ENCODE measurements at places on chromosomes 2 and 18.

DNA sequence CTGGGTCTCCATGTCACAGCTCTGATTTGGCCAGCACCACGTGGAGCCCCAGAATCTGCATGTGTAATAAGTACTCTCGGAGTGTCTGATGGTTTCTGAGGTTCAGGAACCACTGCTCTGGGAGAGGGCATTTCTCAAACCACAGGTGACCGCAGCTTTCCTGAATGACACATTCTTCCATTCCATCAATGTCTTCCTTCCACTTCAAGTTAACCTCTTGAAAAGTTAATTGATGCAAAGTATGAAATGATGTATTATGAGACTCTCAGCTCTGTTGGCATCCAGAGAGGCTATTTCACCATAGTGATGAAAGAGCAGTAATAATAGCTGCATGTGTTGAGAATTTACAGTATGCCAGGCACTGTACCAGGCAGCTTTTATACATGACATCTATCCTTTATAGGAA, 61.3 kb upstream of the CRIM1 start:
- no peak for DNase-seq

DNA sequence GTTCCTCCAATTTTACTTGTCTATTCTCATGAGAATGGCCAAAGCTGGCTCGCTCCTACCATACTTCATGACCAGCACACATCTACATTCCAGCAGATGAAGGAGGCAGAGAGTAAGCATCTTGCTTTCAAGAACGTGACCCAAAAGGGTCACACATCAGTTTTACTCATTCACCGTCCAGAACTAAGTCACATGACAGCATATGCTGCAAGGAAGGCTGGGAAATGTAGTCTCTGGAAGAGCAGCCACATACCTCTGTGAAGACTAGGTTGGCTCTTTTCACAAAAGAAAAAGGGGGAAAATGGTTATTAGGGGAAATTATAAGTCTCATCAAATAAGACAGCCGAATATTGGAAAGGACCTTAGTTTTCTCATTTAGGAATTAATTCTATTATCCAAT, 835.3 kb downstream of the EPHA4 start:
- DNase-seq, result no peak

DNA sequence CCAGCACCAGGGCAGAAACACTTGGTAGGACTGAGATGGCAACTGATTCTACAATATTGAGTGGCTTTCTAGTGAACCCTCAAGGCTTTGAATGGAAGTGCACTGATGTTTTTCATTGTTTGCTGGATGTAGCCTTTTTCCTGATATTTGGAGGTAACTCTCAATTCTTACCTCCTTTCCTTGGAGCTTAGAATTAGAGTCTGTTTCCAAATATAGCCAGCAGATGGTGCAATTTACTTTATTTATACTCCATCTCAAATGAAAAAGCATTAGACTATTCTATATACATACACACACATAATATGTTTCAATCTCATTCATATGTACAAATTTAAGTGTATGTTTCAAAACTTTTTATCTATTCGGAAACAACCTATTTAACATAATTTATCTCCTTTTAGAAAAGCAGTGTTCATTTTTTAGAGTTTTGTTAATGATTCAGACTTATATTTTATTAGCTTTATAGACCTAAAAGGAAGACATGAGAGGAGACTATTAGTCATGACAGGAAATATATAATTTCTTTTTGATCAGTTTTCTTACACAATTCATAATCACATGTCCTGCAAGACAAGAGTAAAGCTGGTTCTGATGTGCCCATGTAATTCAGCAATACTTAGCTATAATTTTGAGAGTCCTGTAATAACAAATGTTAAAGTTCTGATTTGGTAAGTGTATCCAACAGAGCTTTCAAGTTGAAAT, 124.8 kb downstream of the NUP35 start:
- DNase-seq, result peak; percentile 29

DNA sequence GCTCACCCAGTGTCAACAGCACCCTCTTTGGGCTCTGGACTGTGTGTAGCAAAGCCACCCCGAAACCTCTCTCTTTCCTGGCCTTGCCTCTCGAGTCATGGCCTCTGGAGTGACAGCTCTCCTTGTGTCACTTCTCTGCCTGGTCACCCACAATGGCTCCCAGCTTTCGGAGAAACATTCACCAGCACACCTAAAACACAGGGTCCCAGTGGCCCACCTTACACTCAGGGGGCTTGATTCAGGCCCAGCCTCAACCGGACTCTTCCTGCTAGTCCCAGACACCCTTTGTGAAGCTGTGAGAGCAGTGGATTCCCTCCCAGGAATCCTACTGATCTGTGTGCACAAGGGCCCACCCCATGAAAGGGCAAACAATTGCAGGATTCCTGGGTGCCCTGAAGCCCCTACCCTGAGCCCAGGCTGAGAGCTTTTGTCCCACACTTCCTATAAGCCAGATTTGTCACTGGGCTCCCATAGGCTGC, 137.2 kb upstream of the HAAO start:
- DNase-seq, result no peak

- no peak for DNase-seq
Observed at GRCh38 chr2:43402452-43402937, 176.1 kb upstream of the ZFP36L2 start.

- no peak for DNase-seq
Observed at GRCh38 chr2:90207454-90208058, 1516.1 kb downstream of the RPIA start.

- DNase-seq, result no peak
Observed at GRCh38 chr2:3462493-3463104, 56.7 kb downstream of the ADI1 start.

DNA sequence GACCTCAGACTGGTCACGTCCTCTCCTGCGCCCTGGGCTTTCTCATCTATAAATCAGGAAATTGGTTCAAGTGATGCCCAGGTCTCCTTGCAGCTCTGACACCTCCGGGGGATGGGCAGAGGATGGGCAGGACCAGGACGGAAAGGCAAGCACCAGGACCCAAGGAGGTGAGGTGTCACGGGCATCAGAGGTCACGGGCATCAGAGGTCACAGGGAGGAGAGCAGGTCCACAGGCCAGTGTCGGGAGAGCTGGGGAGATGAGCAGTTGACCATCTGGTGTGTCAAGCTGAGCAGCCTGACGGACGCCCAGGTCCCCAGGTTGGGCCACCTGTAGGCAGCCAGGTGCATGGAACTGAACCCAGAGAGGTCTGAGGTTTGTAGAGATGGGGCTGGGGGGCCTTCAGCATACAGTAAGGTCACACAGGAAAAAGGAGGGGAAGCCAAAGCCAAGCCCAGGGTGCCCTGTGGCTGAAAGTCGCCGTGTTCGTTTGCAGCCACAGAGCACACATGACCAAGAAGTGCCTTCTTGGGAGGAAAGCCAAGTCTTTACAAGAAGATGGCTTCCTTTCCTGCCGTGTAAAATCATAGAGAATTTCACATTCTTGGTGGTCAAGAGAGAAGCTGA, 240.4 kb downstream of the ATAD2B start:
- no peak for DNase-seq

GRCh38 chr2:212007972-212008371, 530.6 kb downstream of the ERBB4 start:
- no peak for DNase-seq

DNA sequence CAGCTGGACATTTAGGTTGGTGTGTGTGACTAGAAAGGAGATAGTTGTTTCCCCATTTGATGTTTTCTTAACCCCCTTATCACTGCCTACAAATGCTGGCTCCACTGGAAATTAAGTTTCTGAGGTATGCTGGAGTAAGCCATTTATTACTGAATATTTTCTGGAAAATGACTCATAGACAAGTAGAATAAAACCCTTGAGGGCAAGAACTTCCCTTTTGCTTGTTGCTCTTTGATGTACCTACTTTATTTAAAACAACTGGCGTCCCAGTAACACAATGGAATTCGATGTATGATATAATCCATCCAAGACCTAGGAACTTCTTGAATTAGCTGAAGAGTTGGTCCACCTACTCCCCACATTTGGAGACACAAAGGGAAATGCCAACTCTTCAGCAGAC, 33.3 kb upstream of the SESTD1 start:
- DNase-seq, result no peak

DNA sequence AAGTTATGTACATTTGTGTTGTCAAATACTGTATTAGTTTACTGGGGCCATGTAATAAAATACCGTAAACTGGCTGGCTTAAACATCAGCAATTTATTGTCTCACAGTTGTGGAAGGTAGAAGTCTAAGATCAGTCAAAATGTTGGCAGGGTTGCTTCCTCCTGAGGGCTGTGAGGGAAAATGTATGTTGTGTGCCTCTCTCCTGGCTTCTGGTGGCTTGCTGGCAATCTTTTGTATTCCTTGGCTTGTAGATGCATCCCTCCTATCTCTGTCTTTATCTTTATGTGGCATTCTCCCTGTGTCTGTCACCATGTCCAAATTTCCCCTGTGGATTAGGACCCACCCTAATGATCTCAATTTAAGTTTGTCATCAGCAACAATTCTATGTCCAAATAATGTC, 37.0 kb upstream of the SLC30A6 start:
- no peak for DNase-seq

- no peak for DNase-seq
Observed at GRCh38 chr18:48842259-48843061, 108.3 kb downstream of the SMAD7 start.

DNA sequence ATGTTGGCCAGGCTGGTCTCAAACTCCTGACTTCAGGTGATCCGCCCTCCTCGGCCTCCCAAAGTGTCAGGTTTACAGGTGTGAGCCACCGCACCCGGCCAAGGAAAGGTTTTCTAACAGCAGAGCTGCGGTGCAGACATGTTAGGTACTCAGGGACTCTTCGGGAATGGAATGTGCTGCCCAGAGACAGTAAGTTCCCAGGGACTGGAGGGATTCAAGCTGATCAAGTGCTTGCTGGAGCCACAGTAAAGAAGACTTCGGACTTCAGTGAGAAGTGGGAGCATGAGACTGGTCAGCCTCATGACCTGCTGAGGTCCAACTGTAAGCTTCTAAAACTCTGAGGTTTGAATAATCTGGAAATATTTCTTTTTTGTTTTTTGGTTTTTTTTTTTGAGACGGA, 7.8 kb upstream of the DES start:
- DNase-seq, result no peak

DNA sequence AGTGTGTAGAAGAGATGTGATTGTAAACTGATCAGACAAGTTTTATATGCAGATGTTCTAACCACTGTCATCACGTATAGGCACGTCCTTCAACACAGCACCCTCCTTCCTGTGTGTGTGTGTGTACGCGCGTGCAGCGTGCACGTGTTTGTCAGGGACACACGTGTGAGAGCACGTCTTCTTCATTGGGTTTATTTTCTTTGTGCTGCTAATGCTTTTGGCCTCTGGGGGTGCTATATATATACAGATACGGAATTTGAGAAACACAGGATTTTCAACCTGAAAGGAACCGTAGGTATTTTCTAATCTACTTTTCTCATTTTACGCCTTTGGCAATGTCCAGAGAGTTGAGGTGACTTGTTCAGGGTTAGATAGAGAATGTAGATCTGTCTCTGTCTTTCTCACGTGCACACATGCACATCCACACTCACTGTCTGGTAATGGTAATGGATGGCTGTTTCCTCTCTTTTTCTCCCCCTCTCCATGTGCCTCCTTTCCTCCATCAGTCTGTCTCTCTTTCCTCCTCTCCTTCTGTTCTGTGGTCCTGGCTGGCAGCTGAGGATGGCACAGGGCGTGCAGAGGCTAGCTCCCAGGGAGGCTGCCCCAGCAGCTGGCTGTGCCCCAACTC, 13.4 kb upstream of the CELF4 start:
- no peak for DNase-seq

- DNase-seq, result no peak
Observed at GRCh38 chr2:156021146-156022040, 311.1 kb downstream of the NR4A2 start.

- DNase-seq, result peak; percentile 80
Observed at GRCh38 chr2:164600763-164601162, 20.5 kb downstream of the GRB14 start.

- no peak for DNase-seq
Observed at GRCh38 chr2:134320930-134321329, 67.1 kb downstream of the MGAT5 start.

DNA sequence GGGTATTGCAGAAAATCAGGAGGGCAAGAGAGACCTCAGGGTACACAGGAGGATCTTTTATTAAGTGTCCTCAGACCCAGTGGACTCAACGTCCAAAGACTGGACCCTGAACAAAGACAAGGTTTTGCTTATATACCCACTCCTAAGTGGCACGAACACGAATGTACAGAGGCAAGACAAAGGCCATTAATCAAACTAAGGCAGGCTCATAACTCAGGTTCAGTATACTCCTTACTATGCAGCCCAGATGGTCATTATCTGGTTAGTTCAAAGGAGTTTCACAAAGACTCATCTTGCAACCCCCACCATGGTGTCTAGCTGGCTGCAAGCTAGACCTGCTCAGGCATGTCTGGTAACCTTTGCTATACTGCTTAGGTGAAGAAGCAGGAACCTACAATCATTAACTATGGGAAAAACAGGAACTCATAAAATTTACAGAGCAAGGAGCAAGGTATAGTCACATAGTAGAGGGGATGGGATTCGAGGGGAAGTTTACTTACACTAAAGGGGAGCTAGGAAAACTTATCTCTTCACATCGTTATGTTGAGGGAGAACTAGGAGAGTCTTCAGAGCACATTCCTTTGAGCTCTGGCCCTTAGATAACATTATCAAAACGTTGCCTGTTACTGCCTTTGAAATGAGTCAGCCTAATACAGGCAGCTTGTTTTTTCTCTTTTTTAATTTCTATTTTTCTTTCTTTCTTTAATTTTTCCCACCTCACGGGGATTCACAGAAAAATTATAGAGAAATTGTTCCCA, 33.9 kb downstream of the SLC4A3 start:
- DNase-seq, result no peak

DNA sequence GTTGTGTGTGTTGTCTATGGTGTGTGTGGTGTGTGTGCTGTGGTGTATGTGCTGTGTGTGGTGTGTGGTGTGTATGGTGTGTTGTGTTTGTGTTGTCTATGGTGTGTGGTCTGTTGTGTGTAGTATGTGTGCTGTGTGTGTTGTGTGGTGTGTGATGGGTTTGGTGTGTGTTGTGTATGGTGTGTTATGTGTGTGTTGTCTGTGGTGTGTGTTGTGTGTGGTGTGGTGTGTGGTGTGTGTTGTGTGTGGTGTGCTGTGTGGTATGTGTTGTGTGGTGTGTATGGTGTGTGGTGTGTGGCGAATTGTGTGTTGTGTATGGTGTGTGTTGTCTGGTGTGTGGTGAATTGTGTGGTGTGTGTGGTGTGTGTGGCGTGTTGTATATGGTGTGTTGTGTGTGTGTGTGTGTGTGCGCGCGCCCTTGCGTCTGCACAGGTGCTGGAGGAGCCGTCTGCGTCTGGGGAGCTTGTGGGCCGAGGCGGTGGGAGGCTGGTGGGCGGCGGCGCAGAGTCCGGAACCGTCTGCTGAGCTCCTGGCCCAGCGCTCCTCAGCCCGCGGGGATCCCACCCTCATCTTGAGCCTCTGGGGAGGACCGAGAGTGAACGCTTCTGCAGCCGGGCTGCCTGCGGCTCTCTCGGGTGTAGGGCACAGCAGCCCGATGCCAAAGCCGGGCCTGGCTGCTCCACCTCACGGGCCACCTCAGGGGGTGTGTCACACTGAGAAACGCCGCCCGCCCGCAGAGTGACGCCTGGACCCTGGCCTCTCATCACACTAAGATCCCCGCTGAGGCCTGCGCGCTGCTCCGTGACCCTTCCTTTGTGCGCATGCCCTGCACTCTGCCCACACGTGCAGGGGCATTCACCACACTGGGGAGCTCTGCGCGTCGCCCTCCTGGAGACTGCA, 8.8 kb upstream of the ADI1 start:
- DNase-seq, result no peak
